ENCODE measurements at places on chromosomes 11 and 22. TPM values are rescaled to one million over a fixed set of nuclear protein-coding genes. Genes with fewer than 3 reads are reported as not detected.

DNA sequence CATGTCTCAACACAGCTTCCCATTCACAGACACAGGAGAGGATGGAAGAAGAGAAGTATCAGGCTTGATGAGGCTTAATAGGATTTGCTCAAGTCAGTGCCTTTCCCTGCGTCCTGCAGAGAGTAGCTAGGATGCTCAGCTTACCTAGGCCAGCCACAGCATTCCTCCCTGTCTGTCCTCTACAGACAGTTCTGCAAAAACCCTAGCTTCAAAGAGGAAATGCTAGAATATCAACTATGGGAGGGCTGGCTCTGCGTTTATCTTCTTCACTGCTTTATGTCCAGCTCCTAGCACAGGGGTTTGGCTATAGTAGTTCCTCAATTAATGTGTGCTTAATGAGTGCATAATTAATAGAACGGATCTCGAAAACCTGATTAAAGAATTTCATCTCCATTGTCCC lies 16.4 kb downstream of the KCNJ5 start:
- no peaks in the 10 kb centered on the region for H3K36me3 ChIP-seq
- H3K4me3 ChIP-seq, result no peak overlapping the region
- peaks cover 41% of the 10 kb centered on the region for H3K4me1 ChIP-seq
- no peaks in the 10 kb centered on the region for H3K27me3 ChIP-seq

- H3K27ac ChIP-seq, result no peak overlapping the region
- no peaks in the 10 kb centered on the region for H3K36me3 ChIP-seq
- H3K4me3 ChIP-seq, result no peak overlapping the region
- peak; percentile 31 for DNase-seq
- no peaks in the 10 kb centered on the region for H3K4me1 ChIP-seq
Observed at GRCh38 chr11:79390923-79391322, 49.9 kb downstream of the TENM4 start.

DNA sequence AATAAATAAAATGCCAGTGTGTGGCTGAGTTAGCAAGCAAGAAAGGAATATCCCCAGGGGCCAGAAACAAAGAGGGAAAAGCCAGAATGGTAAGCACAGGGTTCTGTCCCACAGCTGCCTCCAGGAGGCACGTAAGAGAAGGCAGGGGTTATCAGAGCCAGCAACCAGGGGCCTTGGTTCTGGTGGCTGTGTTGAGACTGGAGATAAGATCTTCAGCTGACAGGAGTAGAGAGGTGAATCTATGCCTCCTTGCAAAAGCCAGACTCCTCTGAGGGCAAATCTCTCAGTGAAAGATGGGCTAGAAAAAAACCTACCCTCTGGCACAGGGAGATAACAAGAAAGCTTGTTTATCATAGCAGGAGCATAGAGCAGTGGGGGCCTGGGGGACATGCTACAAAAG lies 29.8 kb upstream of the NFAM1 start:
- no peaks in the 10 kb centered on the region for H3K36me3 ChIP-seq
- H3K4me1 ChIP-seq, result no peaks in the 10 kb centered on the region
- peaks cover 59% of the 10 kb centered on the region for H3K27me3 ChIP-seq
- no peak overlapping the region for H3K4me3 ChIP-seq

DNA sequence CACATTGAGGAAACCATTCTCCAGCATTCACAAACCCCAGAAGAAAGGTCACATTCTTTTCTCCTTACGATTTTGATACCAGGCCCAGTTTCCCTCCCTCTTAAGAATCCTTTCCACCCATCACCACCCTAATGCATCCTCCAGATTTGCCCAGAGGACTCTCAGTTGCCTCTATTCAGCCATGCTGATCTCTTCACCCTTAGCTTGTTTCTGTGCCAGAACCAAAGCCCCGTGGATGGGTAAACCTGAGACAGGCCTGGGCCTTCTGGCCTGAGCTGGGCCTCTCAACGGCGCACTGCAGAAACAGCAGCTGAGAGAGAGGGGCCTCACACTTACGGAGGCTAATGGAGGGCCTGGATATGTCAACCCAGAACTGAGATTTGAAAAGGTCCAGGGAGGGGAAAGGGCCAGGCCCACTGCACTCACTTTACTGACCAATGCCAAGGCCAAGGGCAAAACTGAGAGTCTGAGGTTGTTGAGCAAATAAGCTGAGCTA lies 32.2 kb upstream of the OAF start:
- peaks cover 41% of the 10 kb centered on the region for H3K4me1 ChIP-seq
- H3K27me3 ChIP-seq, result no peaks in the 10 kb centered on the region
- H3K27ac ChIP-seq, result peak overlapping the region; percentile 99
- DNase-seq, result peak; percentile 84
- H3K4me3 ChIP-seq, result no peak overlapping the region
- H3K36me3 ChIP-seq, result no peaks in the 10 kb centered on the region

PATE2 gene
- not detected for total RNA-seq
